Prostate gland (tissue), 2 donors: ENCODE measurements at places on chromosomes 2 and 18. TPM values are rescaled to one million over a fixed set of nuclear protein-coding genes. Genes with fewer than 3 reads are reported as not detected.

UGT1A4 gene
- not detected for total RNA-seq

CYP27A1 gene
- 97.7 TPM for total RNA-seq

RBBP8 gene
- total RNA-seq = 31.8 TPM

ONECUT2 gene
- 0.45 TPM for total RNA-seq

TTLL4 gene
- total RNA-seq = 63.8 TPM

BOLL gene
- not detected for total RNA-seq

ABCG5 gene
- total RNA-seq = not detected

HMSD gene
- not detected for total RNA-seq

REG3G gene
- 52.0 TPM for total RNA-seq

CFC1 gene
- 6.6 TPM for total RNA-seq

UGT1A8 gene
- total RNA-seq = not detected

SRBD1 gene
- 25.9 TPM for total RNA-seq

FBXO36 gene
- total RNA-seq = 8.4 TPM

DNA sequence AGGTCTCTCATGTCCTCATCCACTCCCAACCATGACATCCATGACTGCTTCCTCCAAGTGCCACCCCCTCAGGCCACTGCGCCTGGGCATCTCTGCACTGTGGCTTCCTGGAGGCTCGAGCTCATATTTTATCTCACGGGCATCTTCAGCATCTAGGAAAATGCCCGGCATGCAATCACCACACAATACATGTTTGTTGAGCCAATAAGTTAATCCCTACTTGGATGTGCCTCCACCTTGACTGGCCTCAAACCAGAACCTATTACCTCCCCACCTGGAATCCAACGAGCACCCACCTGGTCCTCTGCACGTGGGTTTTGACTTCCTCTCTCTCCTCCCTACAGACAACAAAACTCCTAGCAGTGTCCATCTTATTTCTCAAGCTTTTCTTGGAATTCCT, 198.9 kb upstream of the REV1 start:
- no peak overlapping the region for H3K4me3 ChIP-seq
- DNase-seq = no peak
- H3K27ac ChIP-seq = no peak overlapping the region
- H3K27me3 ChIP-seq = no peaks in the 10 kb centered on the region

DNA sequence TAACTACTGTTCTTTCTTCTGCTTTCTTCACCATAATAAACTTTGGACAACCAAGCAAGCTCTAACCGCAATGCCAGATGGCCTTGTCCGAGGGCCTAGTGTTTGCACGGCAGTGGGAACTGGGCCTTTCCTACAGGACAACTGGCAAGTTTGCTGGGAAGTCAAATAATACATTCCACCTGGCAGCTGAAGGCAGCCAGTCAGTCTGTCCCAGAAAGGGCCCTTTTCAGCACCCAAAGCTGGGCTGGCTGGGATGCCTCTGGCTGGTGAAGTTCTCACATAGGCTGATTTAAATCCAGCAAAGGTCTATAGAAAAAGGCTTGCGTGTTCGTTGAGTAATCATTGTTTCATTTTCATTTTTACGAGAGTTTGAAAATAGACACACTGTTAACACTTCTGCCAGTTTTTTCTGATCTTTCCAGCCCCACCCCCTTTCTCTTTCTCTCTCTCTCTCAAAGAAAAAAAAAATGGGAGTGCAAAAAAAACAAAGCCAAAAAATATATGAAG, 110.0 kb upstream of the EPAS1 start:
- no peaks in the 10 kb centered on the region for H3K27me3 ChIP-seq
- no peak overlapping the region for H3K4me3 ChIP-seq
- peak overlapping the region; percentile 61 for H3K27ac ChIP-seq
- H3K36me3 ChIP-seq = no peaks in the 10 kb centered on the region
- no peaks in the 10 kb centered on the region for H3K4me1 ChIP-seq

GRCh38 chr2:37263839-37264238, 32.4 kb downstream of the NDUFAF7 start:
- H3K4me3 ChIP-seq = no peak overlapping the region
- H3K27me3 ChIP-seq = no peaks in the 10 kb centered on the region
- H3K27ac ChIP-seq = no peak overlapping the region
- no peak for DNase-seq

DNA sequence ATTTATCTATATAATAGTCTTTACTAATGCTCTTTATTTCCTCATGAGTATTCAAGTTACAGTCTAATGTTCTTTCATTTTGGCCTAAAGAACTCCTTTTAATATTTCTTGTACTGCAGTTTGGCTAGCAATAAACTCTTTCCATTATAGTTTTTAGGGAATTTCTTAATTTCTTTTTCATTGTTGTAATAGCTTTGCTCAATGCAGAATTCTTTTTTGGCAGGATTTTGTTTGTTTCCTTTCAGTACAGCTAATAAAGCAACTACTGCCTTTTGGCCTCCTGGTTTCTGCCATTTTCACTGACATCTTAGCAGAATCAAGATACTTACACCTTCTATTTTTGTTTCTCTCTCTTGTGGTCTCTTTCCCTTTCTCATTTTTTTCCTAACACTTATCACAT, 390.4 kb upstream of the RGPD4 start:
- no peaks in the 10 kb centered on the region for H3K4me1 ChIP-seq
- no peaks in the 10 kb centered on the region for H3K27me3 ChIP-seq
- no peak overlapping the region for H3K27ac ChIP-seq
- no peak overlapping the region for H3K4me3 ChIP-seq

GRCh38 chr2:236535024-236535423, 34.6 kb upstream of the ACKR3 start:
- no peak overlapping the region for H3K4me3 ChIP-seq
- no peaks in the 10 kb centered on the region for H3K36me3 ChIP-seq

DNA sequence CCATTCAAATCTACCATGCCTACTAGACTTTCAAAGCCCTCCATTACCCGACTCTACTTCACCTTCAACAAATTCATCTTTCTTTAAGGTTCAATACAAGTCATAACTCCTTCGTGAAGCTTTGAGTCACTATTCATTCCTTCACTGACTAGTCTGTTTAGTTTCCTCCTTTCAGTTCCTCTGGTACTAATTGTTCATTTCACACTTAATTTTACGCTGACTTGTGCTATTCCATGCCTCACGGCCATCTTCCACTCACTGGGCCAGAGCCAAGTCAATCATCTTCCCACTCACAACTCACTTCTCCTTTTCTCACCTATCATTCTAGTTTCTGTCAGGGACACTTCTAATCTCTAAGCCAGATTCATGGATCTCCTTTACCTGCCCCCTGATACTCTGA, 136.2 kb downstream of the MTX2 start:
- no peak overlapping the region for H3K27ac ChIP-seq
- H3K4me3 ChIP-seq = no peak overlapping the region
- no peaks in the 10 kb centered on the region for H3K4me1 ChIP-seq
- H3K27me3 ChIP-seq = no peaks in the 10 kb centered on the region

DNA sequence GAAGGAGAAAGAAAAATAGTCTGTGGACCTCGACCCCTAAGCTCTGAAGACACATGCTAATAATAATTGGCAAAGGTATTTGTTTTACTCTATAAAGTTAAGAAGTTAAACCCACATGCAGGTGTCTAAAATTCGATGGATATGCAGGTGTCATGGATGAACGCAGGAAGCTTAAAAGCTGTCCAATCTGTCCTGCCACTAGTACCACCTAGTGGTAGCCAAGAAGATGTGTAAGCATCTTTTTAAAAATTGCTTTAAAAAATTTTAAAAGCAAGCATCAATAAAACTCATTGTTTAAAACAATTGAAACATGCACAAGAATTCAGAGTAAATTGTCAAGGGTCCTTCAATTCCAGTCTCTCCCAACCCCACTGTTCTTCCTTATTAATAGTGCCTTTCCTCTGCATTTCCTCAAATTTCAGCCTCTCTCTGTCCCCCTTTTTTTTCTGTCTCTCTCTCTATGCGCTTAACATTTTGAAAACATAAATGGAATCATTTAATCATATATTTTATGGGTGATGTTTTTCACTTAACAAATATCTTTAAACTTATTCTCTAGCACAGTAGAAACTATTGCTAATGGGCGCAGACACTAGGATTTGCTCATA, 30.6 kb upstream of the PPP3R1 start:
- peak; percentile 21 for DNase-seq
- H3K27ac ChIP-seq = no peak overlapping the region
- no peak overlapping the region for H3K4me3 ChIP-seq
- no peaks in the 10 kb centered on the region for H3K36me3 ChIP-seq

DNA sequence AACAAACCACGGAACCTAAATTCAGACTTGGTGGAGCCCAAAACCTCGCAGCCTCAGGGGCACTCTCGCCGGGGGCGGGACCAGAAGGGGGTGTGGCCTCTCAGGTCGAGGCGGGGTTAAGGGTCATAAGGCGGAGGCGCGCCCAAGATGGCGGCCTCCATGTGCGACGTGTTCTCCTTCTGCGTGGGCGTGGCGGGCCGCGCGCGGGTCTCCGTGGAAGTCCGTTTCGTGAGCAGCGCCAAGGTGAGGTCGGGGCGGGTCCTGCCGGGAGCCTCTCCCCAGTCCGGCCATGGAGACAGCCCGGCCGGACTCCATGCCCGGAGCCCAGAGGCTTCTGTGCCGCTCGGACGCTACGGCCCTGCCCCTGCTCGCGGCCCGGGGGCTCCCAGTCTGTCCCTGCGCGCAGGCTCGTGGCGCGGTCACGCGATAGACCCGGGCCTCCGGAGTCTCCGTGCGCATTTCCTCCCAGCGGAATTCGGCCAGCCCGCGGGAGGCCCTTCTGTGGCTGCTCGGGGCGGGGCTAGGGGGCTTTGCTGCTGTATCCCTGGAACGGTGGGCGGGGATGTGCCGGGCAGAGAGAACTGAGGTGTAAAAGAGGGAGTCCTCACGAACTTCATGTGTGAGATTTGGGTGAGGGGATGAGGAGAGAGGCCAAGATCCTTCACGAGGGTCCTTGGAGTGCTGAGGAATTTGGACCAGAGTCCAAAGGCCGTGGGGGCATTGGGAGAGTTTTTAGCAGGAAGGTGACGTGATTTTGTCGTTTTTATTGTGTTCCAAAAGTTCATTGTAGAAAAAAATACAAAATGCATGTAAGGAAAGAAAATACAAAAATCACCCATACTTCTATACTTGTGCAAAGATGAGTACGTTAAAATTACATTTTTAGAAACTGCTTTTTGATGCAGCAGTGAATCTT, at the start of gene SMYD5:
TSS of gene SMYD5 (plus strand) at position 126 of the 916 bp plus-strand sequence. CDS start at position 148, 22 bp downstream.
- H3K27me3 ChIP-seq = no peaks in the 10 kb centered on the region
- peak within 1 kb of the TSS; percentile 64 for H3K27ac ChIP-seq
- H3K4me1 ChIP-seq = no peaks in the 10 kb centered on the region

DNA sequence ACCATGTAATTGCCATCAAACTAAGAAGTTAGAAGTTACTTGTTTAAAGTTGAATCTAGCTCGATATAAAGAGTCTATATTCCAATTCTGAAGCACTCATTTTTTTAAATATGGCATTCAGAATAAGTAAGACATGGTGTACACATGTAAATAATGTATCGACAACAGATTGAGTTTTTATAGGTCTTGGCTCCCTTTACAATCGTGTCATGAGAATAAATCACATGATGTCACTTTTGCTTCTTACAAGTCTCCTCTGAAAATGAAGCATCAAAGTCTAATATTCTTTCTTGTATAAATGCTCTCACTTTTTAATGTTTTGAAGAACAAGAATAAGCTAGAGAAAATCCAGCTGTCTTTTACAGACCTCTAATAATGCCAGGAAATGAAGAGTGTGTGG, 33.1 kb downstream of the LRP1B start:
- H3K4me3 ChIP-seq = no peak overlapping the region
- no peaks in the 10 kb centered on the region for H3K36me3 ChIP-seq
- H3K27me3 ChIP-seq = no peaks in the 10 kb centered on the region
- H3K4me1 ChIP-seq = no peaks in the 10 kb centered on the region
- H3K27ac ChIP-seq = no peak overlapping the region
- no peak for DNase-seq

- no peaks in the 10 kb centered on the region for H3K4me1 ChIP-seq
- H3K4me3 ChIP-seq = no peak overlapping the region
- H3K27ac ChIP-seq = no peak overlapping the region
- no peaks in the 10 kb centered on the region for H3K36me3 ChIP-seq
- H3K27me3 ChIP-seq = no peaks in the 10 kb centered on the region
Observed at GRCh38 chr2:31674446-31674845, 93.7 kb upstream of the SRD5A2 start.

- H3K4me1 ChIP-seq = peaks cover 6% of the 10 kb centered on the region
- DNase-seq = peak; percentile 58
- H3K36me3 ChIP-seq = no peaks in the 10 kb centered on the region
- no peaks in the 10 kb centered on the region for H3K27me3 ChIP-seq
- H3K4me3 ChIP-seq = no peak overlapping the region
- H3K27ac ChIP-seq = no peak overlapping the region
Observed at GRCh38 chr2:28617502-28618184, 121.8 kb downstream of the PLB1 start.

DNA sequence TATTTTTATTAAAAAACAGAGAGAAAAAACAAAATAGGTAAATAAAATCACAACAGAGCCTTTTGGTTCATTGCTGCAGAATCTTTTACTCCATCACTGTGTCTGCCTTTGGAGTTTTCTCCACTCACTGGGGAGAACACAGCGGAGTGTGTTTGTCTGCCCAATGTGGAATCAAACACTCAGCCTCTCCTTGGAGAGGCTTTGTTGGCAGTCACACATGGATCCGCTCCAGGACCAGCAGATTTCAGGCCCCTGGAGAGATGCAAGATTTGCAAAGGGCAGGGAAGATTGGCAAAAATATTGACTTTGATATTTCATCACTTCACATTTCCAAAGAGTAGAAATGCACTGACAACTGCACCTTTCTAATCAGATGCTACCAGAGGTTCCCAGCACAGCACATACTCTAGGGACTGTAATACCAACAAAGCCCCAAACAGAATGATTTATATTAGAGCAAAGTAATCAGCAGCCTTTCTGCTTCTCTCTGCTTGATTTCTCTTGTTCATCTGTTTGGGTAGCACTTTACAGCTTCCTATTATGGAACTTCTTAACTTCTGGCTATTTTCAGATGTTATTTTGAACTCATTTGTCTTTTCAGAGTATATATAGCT, 1898.8 kb upstream of the PIK3C3 start:
- DNase-seq = no peak
- H3K36me3 ChIP-seq = no peaks in the 10 kb centered on the region
- H3K4me1 ChIP-seq = no peaks in the 10 kb centered on the region
- no peak overlapping the region for H3K27ac ChIP-seq
- H3K4me3 ChIP-seq = no peak overlapping the region

- no peaks in the 10 kb centered on the region for H3K36me3 ChIP-seq
- no peak overlapping the region for H3K4me3 ChIP-seq
- no peak for DNase-seq
- no peaks in the 10 kb centered on the region for H3K4me1 ChIP-seq
- no peak overlapping the region for H3K27ac ChIP-seq
Observed at GRCh38 chr2:8551622-8552074, 130.2 kb upstream of the ID2 start.
